NCI-H82 (cell line): ENCODE measurements at places on chromosomes 3 and 15.

GRCh38 chr3:184796551-184796950 lies 15.4 kb upstream of the VPS8 start:
- DNase-seq, result no peak

DNA sequence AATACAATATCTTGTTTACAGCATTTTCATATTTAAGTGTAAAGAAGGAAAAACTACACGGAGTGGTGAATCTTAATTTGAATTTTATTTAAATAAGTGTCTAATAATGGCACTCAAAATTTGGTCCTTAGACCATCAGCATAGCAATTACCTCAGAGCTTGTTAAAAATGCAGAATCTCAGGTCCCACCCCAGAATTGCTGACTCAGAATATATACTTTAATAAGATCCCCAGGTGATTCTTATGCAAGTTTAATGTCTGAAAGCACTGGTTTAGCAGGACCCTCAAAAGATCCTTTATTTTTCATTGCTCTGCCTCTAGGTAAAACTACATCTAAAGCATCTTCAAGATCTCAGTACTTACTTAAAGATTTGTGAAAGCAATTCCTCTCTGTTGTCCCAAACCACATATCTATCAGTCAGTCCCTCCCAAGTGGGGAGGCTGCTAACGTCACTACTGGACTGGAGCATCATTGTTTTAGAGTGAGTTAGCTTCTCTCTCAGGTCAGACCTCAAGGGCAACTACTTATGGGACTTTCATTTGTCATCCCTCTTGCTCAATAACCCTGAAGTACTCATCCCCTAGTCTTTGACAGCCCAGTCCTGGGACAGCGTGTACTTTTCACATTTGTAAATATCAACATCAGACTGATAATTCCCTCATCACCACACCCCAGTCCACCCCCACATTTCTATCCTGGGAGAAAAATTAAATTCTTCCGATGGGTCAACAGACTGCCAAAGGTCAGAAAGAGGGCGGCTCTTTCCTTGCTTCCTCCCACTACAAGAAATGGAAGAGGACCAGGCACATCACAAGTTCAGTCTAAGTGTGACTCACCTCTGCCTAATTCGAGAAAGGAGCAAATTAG lies 76.7 kb downstream of the CBLB start:
- DNase-seq, result no peak

GRCh38 chr3:113205481-113205880 lies 5.9 kb upstream of the BOC start:
- DNase-seq, result no peak

DNA sequence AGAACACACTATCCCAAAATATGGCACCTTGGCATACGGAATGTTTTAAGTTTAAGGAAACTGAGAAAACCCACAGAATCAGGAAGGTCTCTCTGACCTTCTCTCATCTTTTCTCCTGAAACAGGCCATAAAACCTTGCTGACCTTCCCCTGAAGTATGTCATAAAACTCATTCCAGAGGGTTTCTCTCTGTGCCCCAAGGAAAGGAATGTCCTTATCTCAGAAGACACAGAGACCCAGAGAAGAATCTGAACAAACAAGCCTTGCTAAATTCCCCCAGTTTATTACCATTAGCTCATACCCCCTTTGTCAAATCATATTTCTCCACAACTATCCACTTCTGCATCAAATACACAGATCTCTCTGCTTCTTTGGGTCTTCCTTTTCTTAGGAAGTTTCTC lies 603.1 kb downstream of the MCTP2 start:
- DNase-seq, result no peak

GRCh38 chr3:173078525-173078924 lies 62.5 kb downstream of the SPATA16 start:
- no peak for DNase-seq

DNA sequence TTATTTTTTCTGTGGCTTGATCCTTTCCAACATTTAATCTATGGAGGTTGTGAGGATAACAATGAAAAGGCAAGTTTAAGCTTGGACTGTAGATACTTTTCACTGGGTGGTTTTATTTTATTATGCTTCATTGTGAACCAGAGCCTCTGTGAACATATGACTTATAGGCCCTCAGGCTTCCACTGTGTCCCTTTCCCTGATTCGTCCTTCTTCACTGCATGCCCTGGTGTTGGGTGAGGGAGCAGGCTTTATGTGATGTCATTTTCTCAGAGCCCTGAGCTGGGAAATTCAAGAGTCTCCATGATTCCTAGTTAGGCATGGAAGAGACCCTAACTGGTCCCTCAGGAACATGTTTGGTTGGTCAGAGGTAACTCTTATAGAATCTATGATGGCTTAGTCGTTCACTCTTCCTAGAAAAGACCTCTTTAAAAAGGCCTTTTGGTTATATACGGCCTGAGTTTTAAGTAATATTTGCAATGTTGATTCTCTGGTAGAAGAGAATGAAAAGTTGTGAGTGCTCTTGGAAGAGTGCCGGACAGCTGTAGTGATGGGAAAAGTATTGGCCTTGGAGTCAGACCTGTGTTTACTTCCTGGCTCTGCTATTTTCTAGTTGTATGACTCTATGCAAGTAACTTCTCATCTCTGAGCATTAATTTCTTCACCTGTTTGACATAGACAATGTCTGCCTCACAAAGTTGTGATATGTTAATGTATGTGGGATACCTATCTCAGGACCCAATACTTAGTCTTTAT lies 168.4 kb downstream of the LPP start:
- no peak for DNase-seq

DNA sequence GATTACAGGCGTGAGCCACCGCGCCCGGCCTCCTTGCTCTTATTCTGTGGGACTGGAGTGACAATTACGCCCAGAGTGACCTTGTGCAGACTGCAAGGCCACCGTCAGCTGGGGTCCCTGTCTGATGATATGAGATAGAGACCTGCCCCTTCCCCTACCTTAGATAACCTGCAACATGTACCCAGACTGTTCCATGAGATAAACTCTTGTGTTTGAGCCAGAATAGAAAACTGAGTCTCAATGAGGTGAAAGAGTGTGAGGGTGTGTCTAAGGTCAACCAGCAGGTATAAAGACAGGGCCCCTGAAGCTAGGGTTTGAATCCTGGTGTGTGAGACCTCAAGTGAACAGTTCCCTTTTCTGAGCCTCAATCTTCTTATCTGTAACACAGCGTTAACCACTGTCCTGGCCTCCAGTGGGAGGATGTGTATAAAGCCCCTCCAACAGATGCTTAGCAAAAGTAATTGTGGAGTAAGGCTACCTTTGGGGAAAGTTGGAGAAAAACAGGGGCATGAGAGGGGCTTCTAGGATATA lies 6.0 kb downstream of the TADA3 start:
- no peak for DNase-seq
